ENCODE measurements at places on chromosomes 7 and 10.

- no peak for DNase-seq
These were observed 57.8 kb downstream of the LGI1 start for GRCh38 chr10:93815304-93816096.

DNA sequence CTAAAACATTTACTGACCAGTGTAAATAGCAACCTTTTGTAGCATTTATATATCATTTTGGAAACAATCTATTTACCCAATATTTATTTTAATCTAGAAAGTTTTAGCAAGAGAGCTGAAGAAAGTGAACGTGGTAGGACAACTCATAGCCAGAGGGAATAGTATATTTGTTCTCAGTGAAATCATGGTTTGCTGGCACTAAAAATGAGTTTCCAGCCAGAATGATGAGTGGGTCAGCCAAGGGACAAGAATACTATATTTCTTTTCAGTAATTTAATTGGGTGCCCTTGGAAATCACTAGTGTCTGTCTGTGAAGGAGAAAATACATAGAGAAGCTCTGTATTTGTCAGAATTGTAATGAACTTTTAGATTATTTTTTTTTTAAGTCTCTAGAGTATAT lies 74.9 kb downstream of the MINPP1 start:
- peak; percentile 74 for DNase-seq

DNA sequence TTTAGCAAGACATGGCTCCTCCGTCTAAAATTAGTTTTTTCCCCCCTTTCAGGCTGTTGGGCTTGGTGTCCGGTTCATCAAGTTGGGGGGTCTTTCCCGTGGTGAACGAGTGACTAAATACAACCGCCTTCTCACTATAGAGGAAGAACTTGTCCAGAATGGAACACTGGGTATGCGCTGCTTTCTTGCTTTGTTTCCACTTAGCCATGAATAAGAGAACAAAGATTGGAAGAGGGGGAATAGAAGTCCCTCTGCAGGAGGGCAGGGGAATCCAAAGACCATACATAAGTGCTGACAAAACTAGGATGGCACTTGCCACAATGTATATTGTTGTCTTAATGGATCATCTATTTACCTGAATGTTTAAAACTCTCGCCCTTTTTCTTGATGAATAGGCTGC lies 30.5 kb downstream of the ENO4 start:
- no peak for DNase-seq

DNA sequence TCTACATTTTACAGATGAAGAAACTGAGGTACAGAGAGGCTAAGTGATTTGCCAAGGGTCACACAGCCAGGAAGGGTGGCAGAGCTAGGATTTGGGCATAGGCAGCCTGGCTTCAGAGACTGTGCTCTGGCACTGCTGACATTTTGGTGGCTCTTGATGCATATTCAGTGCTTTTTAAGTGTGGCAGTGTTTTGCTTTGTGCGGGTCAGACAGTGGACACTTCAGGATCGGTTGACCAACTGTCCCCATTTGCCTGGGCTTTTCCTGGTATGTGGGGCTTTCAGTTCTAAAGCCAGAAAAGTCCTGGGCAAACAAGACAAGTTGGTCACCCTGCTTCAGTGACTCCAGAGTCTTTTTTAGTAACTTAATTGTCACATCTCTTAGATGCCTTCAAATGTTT lies 35.0 kb downstream of the SUFU start:
- DNase-seq, result no peak

DNA sequence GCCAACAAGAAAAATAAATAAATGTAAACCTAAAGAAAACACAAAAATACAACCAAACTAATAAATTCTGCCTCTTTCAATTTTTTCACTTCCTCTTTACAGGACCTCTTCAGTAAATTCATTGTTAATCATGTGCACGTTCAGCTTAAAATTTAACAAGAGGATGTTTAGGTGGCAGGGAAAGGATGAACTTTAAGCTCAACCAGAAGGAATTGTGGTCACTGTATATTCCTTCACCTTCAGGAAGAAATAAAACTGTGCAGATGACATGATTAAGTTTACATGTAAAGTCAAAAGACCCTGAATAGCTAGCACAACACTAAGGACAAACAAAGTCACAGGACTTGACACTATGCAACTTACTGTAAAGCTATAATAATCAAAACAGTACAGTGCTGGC lies 33.0 kb downstream of the KIF5B start:
- no peak for DNase-seq

- DNase-seq, result no peak
These were observed 74.3 kb downstream of the AVL9 start for GRCh38 chr7:32569388-32570289.

GRCh38 chr7:120785095-120785494 lies 72.8 kb downstream of the TSPAN12 start:
- no peak for DNase-seq

DNA sequence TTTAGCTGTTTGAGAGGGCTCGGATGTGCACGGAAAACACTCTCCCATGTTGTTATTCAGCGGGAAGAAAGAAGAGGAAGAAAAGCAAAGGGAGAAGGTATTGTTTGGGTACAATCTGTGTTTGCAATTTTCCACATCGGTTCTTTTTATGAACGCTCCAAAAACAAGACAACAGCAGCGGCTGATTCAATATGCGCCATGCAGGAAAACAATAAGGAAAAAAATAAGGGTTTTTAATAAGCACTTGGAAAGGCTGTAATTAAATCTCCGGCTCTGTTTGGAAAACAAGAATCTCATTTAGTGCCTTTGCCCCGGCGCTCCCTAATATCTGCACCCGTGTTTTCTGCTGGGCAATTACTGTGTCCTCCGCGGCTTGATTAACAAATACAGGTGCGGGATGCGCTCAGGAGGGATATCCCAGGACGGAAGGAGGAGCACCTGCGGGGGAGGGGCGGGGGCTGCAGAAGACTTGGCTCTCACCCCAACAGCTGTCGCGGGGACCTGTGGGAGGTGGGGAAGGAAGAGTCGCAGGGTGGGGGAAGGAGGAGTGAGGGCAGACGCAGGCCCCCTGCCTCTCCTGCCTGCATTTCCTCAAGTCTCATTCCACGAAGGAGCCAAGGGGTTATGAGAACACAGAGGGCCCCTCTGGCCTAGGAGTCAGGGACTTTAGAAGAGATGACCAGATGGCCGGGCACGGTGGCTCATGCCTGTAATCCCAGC lies 181.5 kb upstream of the PODXL start:
- DNase-seq, result no peak

- no peak for DNase-seq
These were observed 131.8 kb downstream of the ANK3 start for GRCh38 chr10:60257767-60258428.

- DNase-seq, result peak; percentile 55
These were observed 65.9 kb upstream of the ZNF92 start for GRCh38 chr7:65307651-65308299.

GRCh38 chr10:114403541-114404161 lies 651 bp downstream of the AFAP1L2 start:
- no peak for DNase-seq

DNA sequence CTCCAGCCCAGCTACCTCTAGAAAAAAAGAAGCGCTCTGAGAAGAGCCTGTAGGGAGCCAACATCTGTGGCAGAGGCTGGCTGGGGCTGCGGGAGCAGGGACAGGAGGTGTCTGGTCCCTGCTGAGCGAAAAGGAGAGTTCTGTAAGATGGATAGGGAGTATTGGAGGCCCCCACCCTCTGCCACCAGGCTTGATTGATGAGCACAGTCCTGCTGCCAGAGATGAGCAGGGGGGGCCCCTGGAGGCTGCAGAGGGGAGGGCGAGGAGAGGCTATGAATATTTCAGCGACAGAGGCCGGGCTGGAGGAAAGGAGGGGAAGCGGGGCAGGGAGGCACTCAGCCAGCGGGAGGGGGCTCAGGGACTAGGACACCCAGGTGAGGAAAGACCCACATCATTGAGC lies 44.5 kb upstream of the HSPB1 start:
- peak; percentile 32 for DNase-seq

DNA sequence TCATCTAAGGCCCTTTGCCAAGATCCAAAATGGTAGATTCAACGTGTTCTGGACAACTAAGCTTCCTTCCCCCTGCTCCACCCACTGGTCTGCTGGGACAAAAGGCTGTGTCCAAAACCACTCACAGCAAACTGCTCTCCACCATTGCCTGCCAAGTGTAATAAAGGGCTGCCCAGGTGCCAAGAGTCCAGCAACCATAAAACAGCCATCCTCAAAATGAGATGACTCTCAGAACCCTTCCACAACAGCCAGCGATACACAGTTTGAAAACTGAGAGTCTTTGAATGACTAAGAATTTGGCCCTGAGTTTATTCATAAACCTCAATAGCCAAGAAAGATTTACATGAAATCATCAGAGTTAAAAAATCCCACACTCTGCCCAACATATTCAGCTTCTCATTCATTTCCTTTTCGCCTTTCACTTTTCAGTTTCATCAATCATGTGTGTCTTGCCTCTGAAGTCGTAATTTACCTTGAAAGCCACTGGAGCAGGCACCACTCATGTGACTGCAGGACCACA lies 658.1 kb upstream of the MGMT start:
- DNase-seq, result no peak

GRCh38 chr7:78130446-78131215 lies 332.1 kb downstream of the PHTF2 start:
- DNase-seq, result no peak
